ENCODE measurements at places on chromosomes 2 and 18.

- no peak for DNase-seq
Observed at GRCh38 chr2:26394694-26395093, 7.0 kb upstream of the DRC1 start.

GRCh38 chr2:23449413-23449812, 64.4 kb downstream of the KLHL29 start:
- no peak for DNase-seq

GRCh38 chr2:1487758-1488157, 74.5 kb downstream of the TPO start:
- no peak for DNase-seq

- DNase-seq = no peak
Observed at GRCh38 chr18:39521164-39521563, 1955.6 kb upstream of the CELF4 start.

DNA sequence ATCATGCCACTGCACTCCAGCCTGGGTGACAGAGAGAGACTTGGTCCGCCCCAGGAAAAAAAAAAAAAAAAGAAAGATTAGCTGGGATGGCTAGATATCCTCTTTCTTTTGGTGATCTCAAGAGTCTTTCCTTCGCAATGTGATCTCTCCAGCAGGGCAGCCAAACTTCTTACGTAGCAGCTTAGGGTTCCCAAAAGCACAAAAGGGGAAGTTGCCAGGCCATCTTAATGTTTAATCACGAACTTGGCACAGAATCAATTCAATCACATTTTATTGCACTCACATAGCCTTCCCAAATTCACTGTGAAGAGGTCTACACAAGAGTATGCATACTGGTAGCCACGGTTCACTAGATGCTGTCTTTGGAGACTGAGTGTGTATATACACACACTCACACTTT, 53.1 kb downstream of the VIL1 start:
- DNase-seq = no peak

DNA sequence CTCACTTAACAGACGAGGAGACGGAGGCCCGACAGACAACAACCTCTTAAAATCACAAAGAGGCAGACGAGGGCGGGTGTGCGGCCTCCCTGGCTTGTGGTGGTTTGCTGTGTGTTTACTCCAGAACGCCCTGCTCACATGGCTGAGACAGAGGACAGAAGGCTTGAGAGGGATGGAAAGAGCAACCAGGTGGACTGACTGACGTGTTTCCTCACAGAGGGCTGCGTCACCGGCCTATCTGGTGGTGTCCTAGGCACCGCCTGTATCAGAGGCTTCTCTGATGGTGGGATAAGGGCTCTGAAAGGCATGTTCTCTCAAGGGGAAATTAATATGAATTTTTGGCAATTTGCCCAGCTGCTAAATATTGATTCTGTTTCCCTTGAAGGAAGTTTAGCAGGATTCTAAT, 47.0 kb upstream of the RALBP1 start:
- DNase-seq = no peak

DNA sequence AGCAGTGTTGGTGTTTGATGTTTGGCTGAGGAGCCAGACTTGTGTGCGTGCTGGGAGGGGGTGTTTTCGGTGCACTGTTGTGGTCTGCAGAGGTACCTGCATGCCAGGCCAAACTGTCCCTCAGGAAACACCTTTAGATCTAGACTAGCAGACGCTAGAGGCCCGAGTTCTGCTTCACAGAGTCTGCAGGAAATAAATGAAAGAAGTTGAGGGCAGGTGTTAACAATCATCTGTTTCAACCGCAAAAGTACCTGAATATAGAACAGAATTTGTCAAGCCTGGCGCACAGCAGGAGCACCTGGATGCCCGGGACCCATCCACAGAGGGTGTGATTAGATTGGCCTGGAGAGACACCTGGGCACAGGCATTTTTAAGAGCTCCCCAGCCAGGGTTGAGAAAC, 40.5 kb upstream of the REL start:
- no peak for DNase-seq

- no peak for DNase-seq
Observed at GRCh38 chr2:177530561-177530960, 138.0 kb downstream of the AGPS start.

DNA sequence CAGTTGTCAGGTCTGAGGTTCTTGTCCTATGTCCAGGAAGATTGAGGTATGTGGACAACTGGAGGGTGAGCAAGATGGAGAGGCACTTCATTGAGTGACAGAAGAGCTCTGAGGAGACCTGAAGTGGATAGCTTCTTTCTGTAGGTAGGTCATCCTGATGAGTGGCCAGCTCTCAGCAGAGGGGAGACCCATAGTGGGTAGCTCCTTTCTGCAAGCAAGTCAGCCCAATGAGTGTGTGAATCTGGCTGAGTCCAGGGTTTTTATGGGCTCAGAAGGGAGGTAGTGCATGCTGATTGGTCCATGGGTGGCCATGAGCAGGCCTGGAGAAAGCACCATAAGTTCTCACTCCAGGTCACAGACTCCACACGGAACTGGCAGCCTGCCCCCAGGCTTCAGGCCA, 92.6 kb upstream of the GALNT5 start:
- no peak for DNase-seq

GRCh38 chr2:182642328-182642727, 73.7 kb upstream of the DNAJC10 start:
- no peak for DNase-seq

GRCh38 chr2:45812011-45812500, 160.6 kb downstream of the PRKCE start:
- DNase-seq = no peak
